ENCODE measurements at places on chromosomes 5 and 9.

- no peak for DNase-seq
Observed at GRCh38 chr5:127650649-127651048, 1.8 kb downstream of the CTXN3 start.

GRCh38 chr9:127947841-127948710 lies 10.4 kb upstream of the DPM2 start:
- no peak for DNase-seq

GRCh38 chr5:43121913-43122484 lies 1.3 kb downstream of the ZNF131 start:
- DNase-seq = peak; percentile 74

- DNase-seq = no peak
Observed at GRCh38 chr9:83503866-83504265, 34.3 kb downstream of the FRMD3 start.

DNA sequence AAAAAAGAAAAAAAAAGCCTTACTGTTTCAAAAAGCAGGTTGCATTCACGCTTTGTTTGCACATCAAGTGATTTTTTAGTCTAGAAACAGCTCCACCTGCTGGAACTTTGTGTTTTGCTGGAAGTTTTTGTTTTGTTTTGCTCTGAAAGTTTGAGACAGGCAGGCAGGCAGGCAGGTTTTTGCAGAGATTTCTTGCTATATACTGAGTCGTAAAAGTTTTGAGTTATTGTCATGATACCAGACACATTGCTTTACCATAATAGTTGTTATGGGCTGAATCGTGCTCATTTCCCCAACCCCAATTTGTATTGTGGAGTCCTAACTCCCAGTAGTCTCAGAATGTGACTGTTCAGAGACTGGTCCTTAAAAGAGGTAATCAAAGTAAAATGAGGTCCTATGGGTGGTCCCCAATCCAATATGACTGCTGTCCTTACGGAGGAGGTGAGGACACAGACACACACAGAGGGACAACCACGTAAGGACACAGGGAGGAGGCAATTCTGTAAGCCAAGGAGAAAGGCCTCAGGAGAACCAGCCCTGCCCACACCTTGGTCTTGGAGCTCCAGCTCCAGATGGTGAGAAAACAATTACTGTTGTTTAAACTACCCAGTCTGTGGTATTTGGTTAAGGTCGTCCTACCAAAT lies 20.9 kb downstream of the OR2Y1 start:
- peak; percentile 17 for DNase-seq

GRCh38 chr9:17134396-17135294 lies at the start of gene CNTLN:
Gene CNTLN, plus strand, starts transcription at chr9:17135040. Its CDS starts 26 bp downstream, at chr9:17135066.
- DNase-seq = peak; percentile 91

DNA sequence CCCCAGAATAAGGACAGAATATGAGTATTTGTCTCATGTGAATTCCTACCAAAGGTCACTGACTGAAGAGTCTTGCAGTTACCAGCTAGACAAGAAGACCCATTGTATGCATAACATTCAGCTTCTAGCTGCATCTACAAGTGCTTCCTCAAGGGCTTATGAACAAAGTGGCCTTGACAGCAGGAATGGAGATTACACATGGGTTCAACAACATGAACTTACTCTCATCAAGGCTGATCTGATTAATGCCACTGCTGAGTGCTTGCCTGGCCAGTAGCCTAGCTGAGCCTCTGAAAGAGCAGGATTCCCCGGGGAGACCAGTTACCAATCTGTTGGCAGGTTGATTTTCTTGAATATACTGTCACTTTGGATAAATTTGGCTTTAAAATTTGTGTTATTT lies 76.7 kb upstream of the CHD1 start:
- no peak for DNase-seq

GRCh38 chr5:131423056-131423455 lies 159.2 kb downstream of the CDC42SE2 start:
- peak; percentile 20 for DNase-seq

- DNase-seq = no peak
Observed at GRCh38 chr9:33988219-33988890, 60.3 kb downstream of the UBAP2 start.

GRCh38 chr5:145830594-145830993 lies 4.5 kb downstream of the PRELID2 start:
- DNase-seq = no peak

GRCh38 chr5:113578091-113578490 lies 64.6 kb downstream of the YTHDC2 start:
- DNase-seq = no peak

- no peak for DNase-seq
Observed at GRCh38 chr9:928363-929042, 48.0 kb upstream of the DMRT3 start.

DNA sequence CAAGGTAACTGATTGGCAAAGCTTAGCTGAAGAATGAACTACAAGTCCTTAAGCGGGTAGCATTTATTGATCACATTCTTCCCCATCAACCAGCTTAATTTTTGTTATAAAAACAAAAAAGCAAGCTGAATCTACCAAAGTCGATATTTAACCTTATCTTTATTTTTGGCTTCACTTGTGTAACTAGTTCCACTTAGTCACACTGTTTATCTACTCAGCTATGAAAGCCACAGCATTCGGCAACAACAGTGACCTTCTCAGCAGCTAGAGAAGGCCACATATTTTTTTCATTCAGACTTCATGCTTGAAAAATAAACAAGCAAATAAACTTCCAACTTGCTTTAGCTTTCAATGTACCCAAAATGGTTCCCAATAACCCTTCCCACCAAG lies 69.4 kb downstream of the KLHL3 start:
- no peak for DNase-seq

- no peak for DNase-seq
Observed at GRCh38 chr9:27880635-27881034, 307.4 kb upstream of the C9orf72 start.

DNA sequence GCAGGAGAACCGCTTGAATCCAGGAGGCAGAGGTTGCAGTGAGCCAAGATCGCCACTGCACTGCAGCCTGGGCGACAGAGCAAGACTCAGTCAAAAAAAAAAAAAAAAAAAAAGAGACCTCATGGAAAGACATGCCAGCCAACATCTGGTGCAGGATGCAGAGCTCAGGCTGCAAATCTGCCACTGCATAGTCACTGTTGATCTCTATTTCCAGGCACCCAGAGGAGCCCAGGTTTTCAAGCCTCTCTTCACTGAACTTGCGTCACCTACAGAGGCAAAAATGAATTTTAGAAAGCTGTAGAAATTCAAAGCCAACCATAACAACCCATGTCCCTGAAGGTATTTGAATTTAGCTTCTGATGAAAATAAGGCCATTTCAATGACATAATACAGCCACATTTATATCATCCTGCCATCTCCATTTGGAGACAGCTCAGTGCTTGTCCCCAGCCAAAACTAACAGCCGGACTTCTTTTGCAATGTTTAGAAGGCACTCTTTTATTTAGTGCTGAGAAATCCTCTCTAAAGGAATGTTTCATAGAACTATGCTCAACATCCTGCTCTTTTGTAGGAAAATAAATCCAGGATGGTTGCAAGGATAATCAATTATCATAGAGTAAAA lies 113.3 kb downstream of the SNX18 start:
- DNase-seq = no peak

DNA sequence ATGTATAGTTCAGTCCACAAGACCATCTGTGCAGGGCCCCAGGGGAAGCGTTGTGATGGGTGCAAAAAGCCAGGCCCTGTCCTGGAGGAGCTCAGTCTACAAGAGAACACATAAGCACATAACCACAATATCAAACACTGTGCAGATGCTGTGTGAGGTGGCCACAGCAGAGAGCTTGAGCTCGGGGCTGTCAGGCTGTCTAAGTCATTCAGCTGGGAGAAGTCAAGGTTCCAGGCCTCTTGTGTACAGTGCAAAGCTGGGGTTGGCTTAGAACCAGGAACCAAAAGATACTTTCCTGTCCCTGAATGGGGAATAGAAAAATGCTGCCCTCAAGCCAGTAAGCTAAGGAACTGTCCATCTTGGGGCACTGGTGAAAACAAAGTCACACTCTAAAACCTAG lies 75.0 kb downstream of the PRDM6 start:
- DNase-seq = no peak

GRCh38 chr9:37246826-37247225 lies 126.5 kb downstream of the ZCCHC7 start:
- DNase-seq = no peak

- DNase-seq = peak; percentile 44
Observed at GRCh38 chr9:69149321-69149807, 24.7 kb upstream of the TJP2 start.

GRCh38 chr9:93826209-93826608 lies 128.9 kb downstream of the BARX1 start:
- no peak for DNase-seq

GRCh38 chr9:81649475-81650240 lies 39.7 kb downstream of the TLE1 start:
- DNase-seq = no peak

DNA sequence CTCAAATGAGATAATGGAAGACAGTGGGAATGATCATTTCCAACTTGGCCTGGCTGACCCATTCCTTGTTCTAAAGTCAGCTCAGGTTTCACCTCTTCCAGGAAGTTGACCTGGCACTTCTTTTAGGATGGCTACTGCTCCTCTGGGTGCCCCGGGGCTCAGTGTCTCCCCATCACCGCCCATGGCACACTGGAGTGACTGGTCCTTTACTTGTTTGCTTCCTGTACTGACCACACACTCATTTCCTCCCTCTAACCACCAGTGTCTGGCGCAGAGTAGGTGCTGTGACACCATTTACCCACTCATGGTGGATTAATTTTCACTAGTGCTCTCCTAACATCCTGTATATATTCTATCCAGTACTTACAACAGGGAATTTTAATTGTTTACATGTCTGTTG lies 183.5 kb downstream of the CDK5RAP2 start:
- no peak for DNase-seq

DNA sequence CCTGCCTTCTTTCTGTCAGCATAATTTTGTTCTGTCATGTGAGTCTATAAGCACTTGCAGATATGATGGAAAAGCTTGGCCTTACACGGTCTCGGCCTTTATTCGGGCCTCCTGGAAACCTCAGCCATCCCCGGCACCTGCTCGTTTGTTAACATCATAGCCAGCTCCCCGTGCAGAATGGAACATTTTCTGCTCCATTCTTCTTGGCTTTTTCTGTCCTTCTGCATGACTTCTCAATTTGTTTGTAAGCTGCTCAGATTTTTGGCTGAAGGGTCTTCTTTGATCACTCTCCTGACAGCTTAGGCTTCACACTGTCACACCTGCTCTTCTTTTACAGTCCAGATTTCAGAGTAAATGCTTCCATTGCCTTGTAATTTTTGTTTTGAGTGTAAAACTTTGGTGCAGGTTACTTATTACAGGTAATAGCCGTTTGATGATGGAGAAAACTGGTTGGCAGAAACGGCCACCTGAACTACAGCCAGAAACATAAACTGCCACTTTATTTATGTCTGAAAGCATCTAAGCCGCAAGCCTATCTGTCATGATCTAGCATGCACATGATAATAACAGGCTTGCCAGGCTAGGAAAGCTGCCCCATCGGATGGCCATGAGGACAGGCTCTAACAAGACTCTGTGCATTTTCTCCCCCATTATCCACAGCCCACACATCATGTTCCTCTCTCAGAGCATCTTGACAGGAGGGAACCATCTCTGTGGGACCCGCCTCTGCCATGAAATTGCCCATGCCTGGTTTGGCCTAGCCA lies 197.0 kb downstream of the AOPEP start:
- no peak for DNase-seq

DNA sequence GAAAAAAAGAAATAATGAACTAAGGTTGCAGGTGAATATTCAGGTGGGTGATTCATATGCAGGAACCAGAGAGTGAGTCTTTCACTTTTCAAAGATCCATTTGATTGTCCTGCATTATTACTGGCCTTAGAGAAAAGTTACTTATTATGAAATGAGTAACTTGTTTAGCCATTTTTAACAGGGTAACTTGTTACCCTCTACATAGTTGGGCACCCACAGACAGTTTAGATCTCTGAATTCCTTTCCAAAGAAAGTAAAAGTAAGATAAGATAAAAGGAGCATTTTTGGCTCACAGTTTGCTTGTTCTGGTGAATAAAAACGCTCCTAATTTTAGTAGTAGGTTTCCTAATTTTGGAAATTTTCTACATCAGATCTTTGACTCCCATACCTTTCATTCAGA lies 54.1 kb upstream of the DAB2 start:
- no peak for DNase-seq

DNA sequence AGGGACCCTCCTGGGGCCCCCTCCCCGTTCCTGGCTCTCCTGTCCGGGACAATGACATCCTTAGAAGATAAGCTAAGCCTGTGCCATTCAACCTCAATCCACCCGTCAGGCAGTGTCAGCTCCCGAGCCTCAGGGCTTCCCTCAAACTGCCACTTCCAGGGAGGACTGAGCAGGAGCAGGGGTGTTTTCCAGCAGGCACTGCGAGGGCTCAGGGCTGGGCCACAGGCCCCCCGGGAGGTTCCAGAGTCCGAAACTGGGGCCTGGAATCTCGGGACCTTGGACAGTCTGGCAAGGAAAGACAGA lies 26.2 kb downstream of the LHX3 start:
- DNase-seq = no peak

DNA sequence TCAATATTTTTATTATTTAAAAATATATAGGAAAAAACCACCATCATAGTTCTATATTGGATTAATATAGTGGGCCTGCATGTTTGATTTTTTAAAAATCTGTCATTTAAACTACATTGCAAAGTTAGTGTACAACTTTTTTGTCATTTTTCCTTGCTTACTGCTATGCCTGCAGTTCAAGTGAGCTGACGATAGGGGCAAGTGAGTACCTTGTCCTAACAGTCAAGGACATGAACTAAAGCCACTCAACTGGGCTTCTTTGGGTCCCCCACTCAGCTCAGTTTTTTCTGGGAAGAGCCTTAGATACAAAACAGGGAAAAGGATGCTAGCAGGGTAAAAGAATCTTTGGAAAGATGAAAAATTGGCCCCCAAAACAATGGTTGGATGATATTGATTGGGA lies 269.9 kb downstream of the MAN2A1 start:
- DNase-seq = no peak

- DNase-seq = no peak
Observed at GRCh38 chr5:168663276-168664004, 84.3 kb upstream of the PANK3 start.

- no peak for DNase-seq
Observed at GRCh38 chr5:77309140-77309539, 98.7 kb downstream of the PDE8B start.

DNA sequence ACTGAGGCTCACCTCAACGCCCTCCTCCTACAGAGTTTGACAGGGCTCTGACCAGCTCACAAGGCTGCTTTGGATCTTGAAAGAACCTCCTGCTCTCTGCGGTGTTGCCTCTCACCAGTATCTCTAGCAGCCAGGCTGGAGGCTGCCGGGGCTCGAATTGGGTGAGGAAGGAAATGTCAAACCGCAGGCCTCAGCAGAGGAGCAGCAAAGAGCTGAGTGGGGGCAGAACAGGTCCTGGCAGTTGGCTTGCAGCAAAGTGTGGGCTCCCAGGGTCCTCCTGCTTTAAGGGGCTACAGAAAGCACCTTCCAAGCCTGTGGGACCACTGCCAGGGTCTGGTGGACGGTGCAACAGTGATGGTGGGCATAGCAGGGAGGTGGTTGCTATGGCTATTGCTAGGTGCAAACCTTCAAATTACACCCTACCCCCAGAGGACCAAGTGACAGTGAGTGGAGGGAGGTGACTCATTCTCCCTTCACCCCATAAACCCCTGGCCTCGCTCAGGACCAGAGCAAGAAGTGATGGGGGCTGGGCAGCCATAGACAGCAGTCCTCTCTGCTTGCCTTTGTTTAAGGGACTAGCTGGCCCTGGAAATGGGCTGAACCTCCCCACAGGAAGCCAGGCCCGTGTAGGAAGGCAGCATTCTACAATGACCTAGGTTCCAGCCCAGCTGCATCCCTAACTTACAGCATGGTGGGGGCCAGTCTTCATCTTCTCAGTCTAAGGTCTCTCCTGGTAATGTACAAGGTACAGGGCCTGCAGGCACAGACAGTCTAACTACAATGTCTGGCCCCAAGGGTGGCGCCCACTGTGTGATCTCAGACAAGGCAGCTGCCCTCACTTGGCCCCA lies 18.7 kb downstream of the LCP2 start:
- peak; percentile 25 for DNase-seq

Data from midbrain (tissue), 1 donor.